ENCODE measurements at places on chromosomes 12 and 14. TPM values are rescaled to one million over a fixed set of nuclear protein-coding genes. Genes with fewer than 3 reads are reported as not detected.

Gene ASIC1
- total RNA-seq: 5.6 TPM

Gene MMP14
- total RNA-seq: 1.3 TPM

Gene PRPH
- 0.83 TPM for total RNA-seq

Gene ACYP1
- 25.5 TPM for total RNA-seq

Gene C14orf180
- total RNA-seq: not detected

Gene SLCO1C1
- total RNA-seq: not detected

Gene HPD
- total RNA-seq: 1.5 TPM

Gene DCN
- not detected for total RNA-seq

Gene ARHGEF25
- total RNA-seq: 6.5 TPM

Gene OR6C75
- not detected for total RNA-seq

Gene HELB
- 2.1 TPM for total RNA-seq

Gene E2F7
- 10.3 TPM for total RNA-seq

Gene ENDOU
- not detected for total RNA-seq

Gene GPR68
- total RNA-seq: 0.06 TPM

Gene CD163
- total RNA-seq: not detected

Gene GLS2
- not detected for total RNA-seq

Gene LHX5
- not detected for total RNA-seq

Gene RGS6
- total RNA-seq: not detected

Gene TMEM116
- 8.9 TPM for total RNA-seq

Gene LRRC10
- not detected for total RNA-seq

Gene STAC3
- total RNA-seq: 0.16 TPM

Gene SLC5A8
- not detected for total RNA-seq

Gene CLEC1B
- not detected for total RNA-seq

Gene TCL1B
- total RNA-seq: not detected

Gene HCAR3
- 0.34 TPM for total RNA-seq

Gene PAH
- not detected for total RNA-seq

Gene SLC17A8
- not detected for total RNA-seq

Gene LRRC43
- not detected for total RNA-seq

Gene TPCN1
- total RNA-seq: 18.5 TPM

Gene IRAK4
- 4.4 TPM for total RNA-seq

Gene NTS
- 51.1 TPM for total RNA-seq

Gene SYNDIG1L
- total RNA-seq: not detected

Gene BCAT1
- 13.3 TPM for total RNA-seq

Gene POTEM
- not detected for total RNA-seq

Gene LMO3
- total RNA-seq: not detected

Gene KRT78
- total RNA-seq: not detected

Gene AKAP5
- total RNA-seq: 0.45 TPM

Gene MAP3K9
- total RNA-seq: 4.9 TPM

Gene FOXA1
- total RNA-seq: 12.9 TPM

Gene ASCL1
- not detected for total RNA-seq

Gene SLC7A7
- 9.8 TPM for total RNA-seq

Gene AGAP2
- total RNA-seq: 0.14 TPM

Gene PLEKHH1
- total RNA-seq: 4.5 TPM

Gene ACOT6
- total RNA-seq: not detected

Gene OTX2
- total RNA-seq: not detected

Gene KRT83
- 4.1 TPM for total RNA-seq

Gene SOCS2
- total RNA-seq: 30.1 TPM

Gene SPTLC2
- 30.3 TPM for total RNA-seq

Gene FGF6
- total RNA-seq: not detected

All from A549 treated with DMSO at 1 μM for 4 hours (cell line).